NCI-H187 treated with DMSO at 0.1 percent for 48 hours (cell line): ENCODE measurements at places on chromosomes 7 and 10.

GRCh38 chr7:125279961-125280360 lies 350.3 kb upstream of the POT1 start:
- DNase-seq: no peak

- no peak for DNase-seq
Measured at GRCh38 chr7:24963218-24963617, 16.8 kb downstream of the OSBPL3 start.

GRCh38 chr7:133386205-133386604 lies 133.3 kb downstream of the EXOC4 start:
- DNase-seq: no peak

GRCh38 chr7:151875942-151876898 lies 695 bp downstream of the PRKAG2 start:
- DNase-seq: peak; percentile 50

- no peak for DNase-seq
Measured at GRCh38 chr7:102046373-102047117, 229.1 kb downstream of the CUX1 start.

DNA sequence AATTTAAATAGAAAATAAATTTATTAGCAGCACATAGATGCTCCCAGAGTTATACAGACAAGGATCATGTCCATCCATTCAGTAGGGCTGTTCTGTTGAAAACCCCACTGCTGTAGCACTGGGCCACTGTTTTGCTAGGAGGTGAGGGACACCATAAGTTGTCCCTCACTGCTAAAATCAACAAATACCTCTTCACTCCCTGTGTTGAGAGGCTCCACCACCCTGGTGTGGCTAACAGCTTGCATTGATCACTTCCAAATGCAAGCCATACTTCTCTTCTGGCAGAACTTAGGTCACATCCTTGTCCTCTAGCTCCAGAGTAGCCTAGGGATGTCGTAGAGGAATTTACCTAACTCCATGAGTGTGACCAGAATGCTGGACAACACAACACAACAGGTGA lies 55.4 kb downstream of the MDFIC start:
- no peak for DNase-seq

DNA sequence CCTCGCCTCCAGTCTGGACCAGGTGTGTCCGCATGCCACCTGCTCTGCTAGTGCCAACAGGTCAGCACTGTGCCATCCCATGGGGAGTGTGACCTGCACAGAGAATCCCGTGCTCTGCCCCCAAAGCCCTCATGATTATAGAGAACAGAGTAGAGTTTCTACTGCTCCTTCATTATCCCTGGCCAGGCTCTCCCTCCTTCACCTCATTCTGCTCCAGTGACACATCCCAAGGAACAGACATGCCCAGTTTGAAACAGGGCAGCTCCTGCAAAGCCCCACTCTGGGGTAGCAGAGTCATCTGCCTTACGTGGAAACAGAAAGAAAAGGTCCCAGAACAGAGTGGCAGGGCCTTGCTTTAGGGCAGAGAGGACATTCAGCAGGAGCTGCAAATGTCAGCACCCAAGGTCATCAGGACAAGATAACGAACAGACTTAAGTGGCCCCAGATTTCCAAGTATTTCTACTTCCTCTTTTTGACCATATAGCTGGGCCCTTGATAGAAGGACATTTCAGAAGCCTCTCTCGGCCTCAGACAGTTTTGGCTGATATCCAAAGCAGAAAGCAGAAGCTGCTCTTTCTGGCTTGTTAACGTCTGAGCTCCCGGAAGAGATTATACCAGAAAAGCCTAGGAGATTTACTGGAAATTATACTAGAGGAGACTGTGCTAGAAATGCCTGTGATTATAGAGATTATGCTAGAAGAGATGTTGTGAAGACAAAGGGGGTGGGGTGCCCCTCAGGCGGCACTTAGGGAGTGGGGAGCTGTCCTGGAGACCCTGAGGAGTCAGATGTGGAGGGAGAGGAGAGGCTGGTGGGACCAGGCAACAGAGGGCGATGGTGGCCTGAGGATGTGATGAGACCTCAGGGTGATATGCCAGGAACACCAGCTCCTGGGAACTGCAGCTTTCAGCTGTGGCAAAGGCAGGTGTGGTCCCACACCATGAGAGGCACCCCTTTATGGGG lies 12.6 kb downstream of the TMEM176B start:
- no peak for DNase-seq

GRCh38 chr7:2494191-2495130 lies 18.3 kb upstream of the GRIFIN start:
- no peak for DNase-seq

- no peak for DNase-seq
Measured at GRCh38 chr7:25750744-25751508, 401.1 kb upstream of the NFE2L3 start.
